ENCODE measurements at places on chromosomes 2 and 18.

- DNase-seq, result no peak
Observed at GRCh38 chr2:31331156-31331555, 83.4 kb downstream of the XDH start.

- DNase-seq, result no peak
Observed at GRCh38 chr2:8469709-8470493, 212.0 kb upstream of the ID2 start.

- no peak for DNase-seq
Observed at GRCh38 chr18:54888933-54889332, 60.7 kb downstream of the RAB27B start.

DNA sequence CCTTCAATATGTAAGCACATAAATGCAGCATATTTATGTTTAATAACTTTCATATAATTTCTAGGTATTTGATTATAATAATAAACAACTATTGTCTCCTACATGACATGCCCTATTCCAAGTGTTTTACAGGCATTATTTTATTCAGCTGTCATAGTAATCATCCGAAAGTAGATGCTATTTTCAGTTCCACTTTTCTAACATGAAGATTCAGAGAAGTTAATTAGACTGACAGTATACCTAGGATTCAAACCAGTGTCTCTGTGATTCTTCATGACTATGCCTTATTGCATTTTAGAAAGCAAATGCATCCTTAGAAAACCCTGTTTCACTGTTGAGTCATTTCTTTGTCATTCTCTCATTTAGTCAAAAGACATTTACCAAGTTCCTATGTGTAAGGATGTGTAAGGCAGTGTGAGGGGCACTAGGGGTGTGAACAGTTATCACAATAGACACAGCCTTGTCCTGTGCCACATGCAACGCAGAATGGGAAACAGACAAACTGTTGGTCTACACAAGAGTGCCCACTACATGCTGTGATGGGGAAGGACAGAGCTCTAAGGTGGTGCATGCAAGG, 79.8 kb downstream of the DTNA start:
- DNase-seq, result no peak

GRCh38 chr2:119126650-119127049, 31.9 kb downstream of the C1QL2 start:
- DNase-seq, result peak; percentile 18

GRCh38 chr2:219291394-219291793, 12.2 kb downstream of the DNAJB2 start:
- DNase-seq, result no peak

- no peak for DNase-seq
Observed at GRCh38 chr18:57469884-57470283, 34.7 kb downstream of the ONECUT2 start.

- no peak for DNase-seq
Observed at GRCh38 chr2:231359441-231359840, 36.1 kb upstream of the B3GNT7 start.

DNA sequence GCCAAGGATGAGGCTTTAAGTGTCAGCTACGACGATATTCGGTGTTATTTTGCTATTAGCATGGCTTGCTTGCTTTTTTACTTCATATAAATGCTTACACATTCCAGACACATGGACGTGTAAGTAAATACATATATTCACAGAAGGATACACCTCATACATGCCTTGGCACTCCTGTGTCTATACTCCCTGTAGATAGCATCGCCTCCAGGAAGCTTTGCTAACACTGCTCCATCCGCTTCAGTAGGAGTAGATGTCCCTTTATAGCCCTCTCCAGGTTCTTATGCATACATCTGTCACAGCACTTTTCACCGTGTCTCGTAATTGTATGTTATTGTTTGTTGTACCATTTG, 27.5 kb upstream of the KCTD1 start:
- no peak for DNase-seq

DNA sequence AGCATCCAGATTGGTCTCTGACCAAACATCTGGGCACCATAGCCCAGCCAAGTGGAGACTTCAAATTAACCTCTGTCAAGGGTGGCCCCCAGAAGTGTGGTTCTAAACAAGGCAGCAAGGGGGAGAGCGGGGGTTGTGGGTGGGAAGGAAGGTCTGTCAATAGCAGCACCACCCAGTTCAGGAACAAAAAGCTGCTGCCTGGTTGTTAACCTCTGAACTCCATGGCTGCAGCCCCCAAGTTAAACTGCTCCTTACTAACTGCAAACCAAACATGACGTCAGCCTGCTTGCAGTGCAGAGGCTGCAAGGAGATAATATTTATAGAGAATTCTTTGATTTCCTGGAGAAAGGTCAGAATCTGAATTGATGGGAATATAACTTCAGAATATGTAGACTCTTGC, 76.5 kb downstream of the ARL4C start:
- no peak for DNase-seq

GRCh38 chr2:45264227-45265225, 255.3 kb upstream of the SIX2 start:
- no peak for DNase-seq

DNA sequence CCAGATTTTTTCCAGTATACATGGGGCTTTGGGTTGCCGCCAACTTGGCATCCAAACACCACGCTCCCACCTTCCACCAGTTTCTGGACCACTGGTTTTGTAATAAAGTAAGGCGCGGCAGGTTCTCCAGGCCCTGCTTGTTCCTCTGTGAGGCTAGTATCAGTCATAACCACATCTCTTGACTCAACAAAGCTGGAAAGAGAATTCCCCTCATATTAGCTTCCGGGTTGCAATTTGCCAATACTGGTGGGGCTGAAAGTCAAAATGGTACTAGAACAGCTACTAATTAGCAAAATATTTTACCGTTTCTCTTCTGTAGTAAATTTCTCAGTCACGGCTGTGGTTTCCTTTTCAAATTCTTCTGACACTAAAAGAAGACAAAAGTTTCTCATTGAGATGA, 25.0 kb downstream of the TTN start:
- DNase-seq, result no peak

GRCh38 chr2:26448651-26449050, 29.3 kb downstream of the OTOF start:
- no peak for DNase-seq

DNA sequence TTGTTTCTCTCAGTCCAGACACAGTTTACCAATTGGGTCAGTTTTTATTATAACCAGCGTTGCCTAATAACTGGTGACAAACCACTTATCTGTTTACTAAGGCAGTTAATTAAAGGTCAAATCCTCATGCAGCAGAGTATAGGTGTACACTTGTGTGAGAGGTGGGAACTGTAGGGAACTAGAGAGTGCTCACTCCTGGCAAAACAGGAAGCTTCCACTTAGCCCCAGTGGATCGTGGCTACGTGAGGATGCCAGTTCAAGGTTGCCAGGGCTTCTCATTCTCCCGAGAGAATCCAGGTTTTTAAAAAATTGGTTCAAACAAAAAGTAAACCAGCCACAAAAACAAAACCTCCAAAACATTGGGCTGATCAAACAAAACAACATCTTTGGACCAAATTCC, 8.1 kb downstream of the CYBRD1 start:
- DNase-seq, result no peak

Data from activated CD4-positive, alpha-beta T cell treated with anti-CD3 and anti-CD28 coated beads, Interleukin-2, amount 50 U/mL, for 4 hours (primary cell).